ENCODE measurements at places on chromosomes 4 and X. TPM values are rescaled to one million over a fixed set of nuclear protein-coding genes. Genes with fewer than 3 reads are reported as not detected.
A peak's percentile ranks its signal among the peaks of the same experiment; 100 is the strongest.

DNA sequence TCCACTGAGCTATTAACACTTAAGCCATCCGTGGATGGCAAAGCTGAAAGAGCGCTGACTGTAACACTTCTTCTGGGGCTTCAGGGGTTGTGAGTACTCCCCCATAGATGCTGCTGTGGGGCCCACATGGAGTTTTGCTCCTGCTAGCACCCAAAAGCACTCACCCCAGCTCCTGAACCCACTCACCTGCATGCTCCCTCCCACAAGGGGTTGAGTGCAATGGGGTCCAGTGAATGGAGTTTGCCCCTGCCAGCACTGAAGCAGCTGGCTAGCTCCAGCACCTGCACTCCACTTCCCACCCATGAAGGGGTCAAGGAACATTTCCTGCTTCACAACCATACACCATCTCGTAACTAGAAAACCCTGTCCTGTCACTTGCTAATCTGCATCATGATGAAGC is 78.9 kb downstream of the IL21 start:
- DNase-seq, result no peak

SPANXA1 gene
- total RNA-seq, result not detected

FGF13 gene
- total RNA-seq, result 7.9 TPM

- DNase-seq, result no peak
Measured at GRCh38 chr4:101153653-101154052, 193.7 kb downstream of the PPP3CA start.

- DNase-seq, result no peak
Measured at GRCh38 chr4:84221704-84222103, 277.4 kb downstream of the NKX6-1 start.

DNA sequence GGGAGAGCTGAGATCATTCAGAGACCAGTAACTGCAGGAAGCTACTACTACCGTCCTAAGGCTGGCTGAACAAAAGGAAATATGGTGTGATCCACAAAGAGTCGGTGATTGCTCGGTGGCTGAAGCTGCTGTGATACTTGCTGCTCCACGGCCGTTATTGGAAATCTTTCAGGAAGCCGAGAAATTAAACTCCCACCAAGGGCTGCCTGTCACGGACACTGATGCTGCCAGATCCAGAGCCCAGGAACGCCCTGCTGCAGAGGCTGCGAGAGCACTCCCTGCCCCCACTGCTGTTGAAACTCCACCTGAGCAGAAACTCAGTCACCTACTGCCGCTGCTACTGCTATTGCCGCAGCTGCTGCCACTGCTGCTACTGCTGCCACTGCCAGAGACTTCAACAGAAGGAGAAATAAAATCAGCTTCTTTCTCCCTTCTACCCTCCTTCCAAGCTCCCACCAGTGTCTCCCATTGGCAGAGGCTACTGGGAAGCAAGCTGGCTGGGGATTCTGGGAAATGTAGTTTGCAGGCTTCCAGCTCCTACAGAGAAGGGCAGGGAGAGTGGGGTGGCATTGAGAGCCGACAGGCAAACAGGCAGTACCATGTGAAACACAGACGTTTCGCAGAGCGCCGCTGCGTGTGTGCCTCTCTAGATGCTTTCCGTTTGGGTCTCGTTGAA is 126.0 kb upstream of the ENPP6 start:
- DNase-seq, result peak; percentile 66

DNA sequence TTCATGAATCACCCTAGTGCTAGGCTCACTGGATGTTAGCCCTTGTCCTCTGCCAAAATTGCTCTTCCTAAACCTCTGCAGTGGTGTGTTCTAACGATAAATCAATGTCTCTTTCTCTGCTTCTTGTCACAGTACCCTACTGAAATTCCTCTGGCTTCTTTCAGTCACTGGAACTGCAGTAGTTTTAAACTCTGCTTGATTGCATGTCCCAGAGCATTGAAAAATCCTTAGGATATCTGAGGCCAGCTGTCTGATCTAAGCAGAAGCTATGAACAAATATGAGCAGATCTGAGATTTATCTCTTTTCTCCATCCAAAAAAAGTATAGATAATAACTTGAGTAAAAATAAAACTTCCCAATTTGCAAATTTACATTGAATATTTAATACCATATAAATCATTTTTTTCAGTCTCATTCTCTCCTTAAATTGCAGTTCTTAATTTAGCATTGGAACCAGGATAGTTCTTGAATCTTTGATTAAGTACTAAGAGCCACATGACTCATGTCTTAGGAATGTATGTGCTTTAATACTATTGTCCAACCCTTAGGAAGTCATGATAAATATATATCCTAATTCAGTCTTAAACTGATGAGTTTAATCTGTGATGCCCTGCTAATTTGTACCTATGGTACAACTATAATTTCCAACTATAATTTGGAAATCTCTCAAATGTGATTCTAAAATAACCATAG is 169.7 kb downstream of the PDHA2 start:
- DNase-seq, result no peak

- no peak for DNase-seq
Measured at GRCh38 chrX:10108288-10108687, 48.5 kb upstream of the CLCN4 start.

GPR173 gene
- total RNA-seq, result 1.6 TPM

DNA sequence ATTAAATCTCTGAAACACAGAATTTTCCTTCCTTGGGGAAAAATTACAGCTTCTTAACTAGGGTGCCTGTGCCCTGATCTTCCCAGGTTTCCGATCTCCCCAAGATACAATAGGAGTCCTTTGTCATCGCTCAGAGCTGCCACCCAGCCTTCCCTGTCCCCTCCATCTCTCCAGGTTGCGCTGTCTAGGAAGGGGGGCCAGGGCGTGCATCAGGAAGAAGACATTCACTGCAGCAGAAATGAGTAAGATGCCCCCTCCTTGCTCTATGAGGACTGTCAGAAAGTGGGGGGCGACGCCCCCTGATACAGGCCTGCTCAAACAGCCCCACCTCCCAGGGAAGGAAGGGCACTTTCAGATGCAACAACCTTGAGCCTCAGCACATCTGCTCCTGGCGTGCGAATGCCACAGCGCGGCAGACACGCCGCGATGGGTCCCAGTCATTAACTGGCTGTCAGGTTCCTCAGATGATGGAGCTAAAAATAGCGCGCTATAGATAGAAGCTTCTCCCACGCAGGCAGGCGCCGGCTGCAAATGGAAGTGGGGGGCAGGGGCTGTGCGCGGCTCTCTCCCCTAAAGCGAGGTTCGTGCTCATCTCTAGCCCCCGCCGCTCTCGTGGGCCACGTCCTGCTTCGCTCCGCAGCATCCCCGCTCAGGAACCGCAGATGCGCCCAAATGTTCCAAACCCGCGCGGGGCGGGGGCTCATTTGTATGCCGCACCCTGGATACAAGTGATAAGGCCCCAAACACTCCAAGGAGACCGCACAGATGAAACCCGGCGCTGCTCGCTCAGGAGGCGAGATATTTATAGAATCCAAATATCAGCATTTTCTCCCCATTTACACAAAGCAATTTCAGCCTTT is 57.6 kb upstream of the LGI2 start:
- no peak for DNase-seq

GRCh38 chr4:161364681-161365080 is 799.1 kb downstream of the FSTL5 start:
- no peak for DNase-seq

SLC2A9 gene
- total RNA-seq, result 9.5 TPM

IL13RA1 gene
- total RNA-seq, result 77.4 TPM

GRCh38 chr4:142818476-142818875 is 27.6 kb downstream of the INPP4B start:
- no peak for DNase-seq

DNA sequence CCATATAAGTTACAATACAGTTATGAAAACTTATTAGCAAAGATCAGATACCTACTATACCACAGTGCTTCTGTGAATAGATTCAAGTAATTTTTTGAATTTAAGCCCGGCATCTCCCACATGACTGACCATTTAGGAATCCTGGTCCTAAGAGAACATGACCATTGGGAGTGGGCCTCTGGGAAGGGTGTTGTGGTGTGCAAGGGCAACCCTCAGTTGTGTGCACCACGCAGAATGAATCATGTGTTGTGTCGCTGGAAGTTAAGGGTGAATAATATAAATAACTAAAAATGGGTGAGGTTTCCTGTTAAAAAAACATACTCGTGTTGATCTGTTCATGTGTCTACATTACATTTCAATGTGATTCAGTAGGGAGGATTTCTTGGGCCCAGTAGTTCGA is 15.5 kb downstream of the CPE start:
- no peak for DNase-seq

DNA sequence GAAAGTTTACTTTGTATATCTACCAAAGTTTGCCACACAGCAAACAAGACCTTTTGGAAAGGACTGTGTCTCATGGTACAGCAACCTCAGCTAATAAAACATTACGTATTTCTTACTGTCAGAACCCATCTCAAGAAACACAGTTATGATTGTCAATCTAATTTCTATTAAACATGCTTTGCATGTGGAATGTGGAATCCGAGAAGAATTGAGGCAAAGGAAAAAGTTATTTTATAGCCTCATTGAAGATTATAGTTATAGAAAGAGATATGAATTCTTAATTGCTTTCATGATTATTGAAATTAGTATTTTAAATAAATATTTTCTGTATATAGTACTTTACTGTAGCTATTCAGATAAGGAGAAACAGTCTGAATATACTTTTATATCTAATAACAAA is 5.4 kb downstream of the PCDH7 start:
- DNase-seq, result no peak

- no peak for DNase-seq
Measured at GRCh38 chrX:111652719-111653118, 28.3 kb upstream of the ALG13 start.

GRCh38 chr4:48490012-48490679 is at the start of gene ZAR1:
Gene ZAR1, plus strand, starts transcription at chr4:48490252. Its CDS starts 40 bp downstream, at chr4:48490292.
- no peak for DNase-seq

HERC3 gene
- total RNA-seq, result 60.9 TPM

USP51 gene
- total RNA-seq, result 0.66 TPM

DACH2 gene
- total RNA-seq, result not detected

GRCh38 chr4:117466388-117466787 is 381.0 kb upstream of the TRAM1L1 start:
- DNase-seq, result no peak

TKTL1 gene
- total RNA-seq, result not detected

DNA sequence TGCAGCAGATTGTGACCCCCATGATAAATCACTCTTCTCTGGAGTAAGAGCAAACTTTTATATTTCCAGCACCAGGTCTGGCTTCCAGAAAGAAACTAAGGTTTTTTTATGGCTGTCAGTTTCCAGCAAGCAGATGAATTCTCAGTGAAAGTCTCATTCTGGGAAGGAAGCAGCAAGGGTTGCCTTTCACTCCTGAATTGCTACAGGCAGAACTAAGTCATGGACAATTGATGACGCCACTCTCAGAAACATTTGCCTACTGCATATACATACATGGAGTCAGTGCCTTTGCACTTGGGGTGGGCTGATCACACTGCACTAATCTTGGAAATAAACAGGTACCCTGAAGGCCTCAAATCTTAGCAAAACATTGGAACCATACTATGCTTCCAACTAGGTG is 80.0 kb downstream of the IL21 start:
- DNase-seq, result no peak

GRCh38 chrX:154321594-154321993 is 26.0 kb downstream of the TKTL1 start:
- no peak for DNase-seq

GRCh38 chrX:63761639-63762038 is 23.4 kb downstream of the ARHGEF9 start:
- DNase-seq, result no peak

PABPC4L gene
- 0.96 TPM for total RNA-seq

DNA sequence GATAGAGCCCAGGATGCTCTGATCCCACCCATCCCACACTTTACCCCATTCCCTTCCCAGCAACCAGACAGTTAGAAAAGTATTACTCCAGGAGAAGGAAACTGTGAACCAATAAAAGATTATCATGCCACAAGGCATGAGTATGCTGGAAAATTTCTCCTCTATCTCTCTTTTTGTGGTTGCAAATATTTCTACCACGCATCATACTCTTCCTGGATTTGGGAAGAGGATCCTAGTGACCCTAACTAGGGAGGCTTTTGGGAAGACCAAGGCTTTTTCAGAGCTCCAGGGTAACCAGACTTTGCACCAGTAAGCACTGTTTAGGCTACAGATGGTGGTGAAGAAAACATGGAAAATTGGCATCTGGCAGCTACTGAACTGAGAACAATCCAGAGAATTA is 257.6 kb upstream of the CLNK start:
- DNase-seq, result no peak

DNA sequence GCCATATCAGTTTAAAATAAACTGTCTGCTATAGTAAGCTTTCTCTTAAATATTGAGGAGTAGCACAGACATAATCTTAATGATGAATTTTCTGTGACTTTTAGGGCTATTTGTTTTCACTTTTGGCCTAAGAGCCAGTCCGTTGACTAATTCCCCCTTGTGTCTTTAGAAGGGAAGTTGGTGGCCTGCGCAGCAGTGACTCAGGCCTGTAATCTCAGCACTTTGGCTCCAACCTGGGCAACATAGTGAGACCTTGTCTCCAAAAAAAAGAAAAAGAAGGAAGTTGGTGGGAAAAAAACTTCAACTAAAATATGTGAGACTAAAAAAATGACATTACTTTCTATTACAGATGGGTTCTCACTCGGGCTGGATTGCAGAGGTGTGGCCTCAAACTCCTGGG is 3.4 kb downstream of the NCAPG start:
- DNase-seq, result no peak

DNA sequence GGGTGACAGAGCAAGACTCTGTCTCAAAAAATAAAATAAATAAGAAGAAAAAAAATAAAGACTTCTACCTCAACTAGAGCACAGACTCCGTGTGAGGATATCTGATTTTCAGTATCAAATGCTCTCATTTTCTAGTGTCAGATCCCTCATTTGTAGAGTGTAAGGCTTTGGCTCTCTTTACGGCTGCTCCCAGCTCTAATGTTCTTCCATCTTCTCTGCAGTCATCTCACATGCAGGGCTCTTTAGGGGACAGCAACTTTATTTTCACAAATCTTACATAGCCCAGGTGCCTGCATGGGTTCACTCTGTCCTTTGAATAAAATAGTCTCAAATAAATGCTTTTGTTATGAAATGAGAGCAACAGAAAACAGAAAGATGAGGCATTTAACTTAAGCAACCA is 19.2 kb upstream of the RHOH start:
- DNase-seq, result no peak

HTR2C gene
- not detected for total RNA-seq

GRCh38 chrX:23854122-23854521 is 53.6 kb downstream of the APOO start:
- no peak for DNase-seq

DNA sequence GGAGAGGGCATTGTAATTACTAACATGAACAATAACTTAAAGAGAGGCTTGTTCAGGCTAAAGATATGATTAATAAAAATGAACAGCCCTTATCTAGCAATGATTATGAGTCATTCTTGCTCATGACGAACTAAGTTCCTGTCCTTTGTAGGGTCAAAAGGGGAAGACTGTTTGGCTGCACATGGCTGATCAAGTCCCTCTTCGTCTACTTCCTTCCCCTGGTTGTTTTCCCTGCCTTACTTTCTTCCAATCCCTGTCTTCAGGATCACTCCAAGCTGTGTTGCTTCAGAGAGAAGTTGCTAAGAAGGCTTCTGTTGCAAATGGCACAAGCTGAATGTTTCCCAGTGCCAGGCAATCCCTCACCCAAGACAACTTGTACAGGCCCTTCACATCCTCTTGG is 115.0 kb upstream of the HS3ST1 start:
- DNase-seq, result no peak
